ENCODE measurements at places on chromosomes 3 and 15. TPM values are rescaled to one million over a fixed set of nuclear protein-coding genes. Genes with fewer than 3 reads are reported as not detected.

The CDHR4 gene
- total RNA-seq = not detected

DNA sequence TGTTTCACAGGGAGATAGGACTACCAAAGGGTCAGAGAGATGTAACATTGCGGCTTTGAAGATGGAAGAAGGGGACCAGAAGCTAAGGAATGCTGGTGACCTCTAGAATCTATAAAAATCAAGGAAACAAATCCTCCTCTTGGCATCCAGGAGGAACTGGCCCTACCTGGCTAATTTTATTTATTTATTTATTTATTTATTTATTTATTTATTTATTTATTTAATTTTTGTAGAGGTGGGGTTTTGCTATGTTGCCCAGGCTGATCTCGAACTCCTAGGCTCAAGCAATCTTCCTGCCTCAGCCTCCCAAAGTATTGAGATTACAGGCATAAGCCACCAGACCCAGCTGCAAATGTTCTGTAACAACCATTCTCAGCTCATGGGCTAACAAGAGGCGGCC is 19.7 kb downstream of the MYL3 start:
- no peak for DNase-seq

The CNTN6 gene
- 0.35 TPM for total RNA-seq

- DNase-seq = no peak
Observed at GRCh38 chr3:138434875-138435772, 708 bp downstream of the ESYT3 start.

The FURIN gene
- 124 TPM for total RNA-seq

The SELENOS gene
- total RNA-seq = 75.4 TPM

The ARGFX gene
- total RNA-seq = not detected

DNA sequence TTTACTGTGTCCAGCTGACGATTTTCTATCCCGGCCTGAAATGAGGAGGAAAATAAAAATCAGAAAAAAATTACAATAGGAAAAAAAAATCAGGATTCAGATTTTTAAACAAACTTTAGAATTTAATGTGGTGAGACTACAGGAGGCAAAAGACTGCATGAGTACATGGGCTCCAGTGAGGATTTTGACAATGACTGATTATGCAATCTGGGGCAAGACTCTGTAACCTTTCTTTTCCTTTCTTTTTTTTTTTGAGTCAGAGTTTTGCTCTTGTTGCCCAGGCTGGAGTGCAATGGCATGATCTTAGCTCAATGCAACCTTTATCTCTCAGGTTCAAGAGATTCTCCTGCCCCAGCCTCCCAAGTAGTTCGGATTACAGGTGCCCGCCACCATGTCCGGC is 29.9 kb downstream of the SPG11 start:
- DNase-seq = peak; percentile 36

DNA sequence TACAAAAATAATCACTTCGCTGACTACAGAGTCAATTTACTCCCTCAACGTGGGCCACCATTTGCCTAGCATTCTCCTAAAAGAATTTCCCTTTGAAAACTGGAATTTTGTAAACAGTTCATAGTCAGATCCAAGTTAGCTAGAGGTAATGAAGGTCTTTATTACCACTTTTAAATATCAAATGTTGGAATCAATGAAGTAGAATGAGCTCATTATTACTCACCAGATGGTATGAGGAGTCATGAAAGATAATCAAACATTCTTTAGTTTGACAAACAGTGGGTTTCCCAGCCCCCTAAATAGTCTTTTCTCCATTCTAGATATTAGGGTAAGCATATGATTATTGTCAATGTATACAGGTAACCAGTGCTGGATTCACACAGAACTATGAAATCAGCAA is 455.7 kb upstream of the THBS1 start:
- peak; percentile 45 for DNase-seq

The PCBP4 gene
- total RNA-seq = 69.4 TPM

The TMCO5A gene
- total RNA-seq = not detected

DNA sequence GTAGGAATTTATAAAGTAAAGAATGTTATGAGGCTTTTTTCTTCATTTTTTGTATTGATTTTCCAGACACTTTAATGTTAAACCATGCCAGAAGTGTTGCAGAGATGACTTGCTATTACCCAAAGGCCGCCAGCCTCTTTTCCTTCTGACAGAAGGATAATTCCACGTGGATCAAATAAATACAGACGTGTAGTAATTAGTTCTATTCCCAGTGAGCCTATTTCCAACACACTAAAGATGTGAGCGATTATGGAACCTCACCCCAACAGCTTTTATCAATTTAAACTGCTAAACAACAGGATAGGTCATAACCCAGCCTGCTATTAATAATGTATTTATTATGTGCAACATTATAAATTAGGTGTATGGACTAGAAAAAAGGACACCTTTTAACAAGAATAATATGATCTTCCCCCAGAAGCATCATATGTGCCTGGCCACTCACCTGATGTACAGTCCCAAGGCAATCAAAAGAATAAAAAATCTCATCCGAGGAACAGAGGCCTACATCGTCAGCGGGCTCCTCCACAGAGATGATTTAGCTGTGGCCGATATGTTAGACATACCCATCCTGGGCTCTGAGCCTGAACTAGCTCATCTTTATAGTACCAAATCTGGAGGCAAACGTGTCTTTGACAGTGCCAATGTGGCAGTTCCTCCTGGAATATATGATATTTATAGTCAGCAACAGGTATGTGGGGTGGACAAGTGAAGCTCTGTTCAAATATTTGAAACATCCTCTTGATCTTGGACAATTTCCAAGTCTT is 125.9 kb upstream of the C15orf61 start:
- no peak for DNase-seq

GRCh38 chr15:68426116-68426515 is 5.8 kb downstream of the ITGA11 start:
- DNase-seq = no peak

DNA sequence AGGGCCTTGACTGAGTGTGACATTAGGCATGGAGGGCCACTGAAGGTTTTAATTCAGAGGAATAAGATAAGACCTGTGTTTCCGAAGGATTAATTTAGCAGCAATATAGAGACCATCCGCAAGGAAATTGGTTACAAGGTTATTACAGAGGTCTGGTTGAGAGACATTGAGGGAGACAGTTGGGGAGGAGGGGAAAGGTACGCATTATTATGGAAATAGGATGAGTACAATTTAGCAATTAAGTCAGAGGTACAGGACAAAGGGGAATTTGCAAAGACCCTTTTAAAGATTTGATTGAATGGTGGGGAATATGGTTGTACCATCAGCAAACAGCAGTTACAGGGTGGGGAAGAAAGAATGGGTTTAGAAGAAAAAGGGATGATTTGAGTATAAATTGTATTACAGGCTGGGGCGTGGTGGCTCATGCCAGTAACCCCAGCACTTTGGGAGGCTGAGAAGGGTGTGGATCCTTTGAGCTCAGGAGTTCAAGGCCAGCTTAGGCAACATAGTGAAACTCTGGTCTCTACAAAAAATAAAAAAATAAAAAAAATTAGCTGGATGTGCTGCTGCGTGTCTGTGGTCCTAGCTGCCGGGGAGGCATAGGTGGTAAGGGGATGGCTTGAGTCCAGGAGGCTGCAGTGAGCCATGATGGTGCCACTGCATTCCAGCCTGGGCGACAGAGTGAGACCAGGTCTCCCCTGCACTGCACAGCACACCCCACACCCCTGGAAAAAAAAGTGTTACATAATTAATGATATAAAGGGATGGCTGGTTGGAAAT is 11.3 kb downstream of the ARL8B start:
- DNase-seq = no peak

DNA sequence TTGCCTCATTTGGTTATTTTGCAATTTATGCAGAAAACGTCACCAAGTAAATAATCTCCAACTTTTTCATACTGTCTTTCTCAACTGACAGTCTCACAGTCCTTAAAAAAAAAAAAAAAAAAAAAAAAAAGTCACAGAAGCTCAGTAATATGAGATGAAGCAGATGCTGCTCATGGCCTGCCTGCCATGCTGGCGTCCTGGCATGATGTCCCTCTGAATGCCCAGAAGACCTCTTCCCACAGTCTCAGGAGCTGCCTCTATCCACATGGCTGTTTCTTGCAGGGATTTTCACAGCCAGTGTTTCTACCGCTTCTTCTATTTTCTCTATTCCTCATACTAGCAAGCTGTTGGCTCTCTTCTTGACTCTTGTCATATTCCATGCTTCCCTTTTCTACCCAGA is 87.7 kb downstream of the TGFBR2 start:
- no peak for DNase-seq

GRCh38 chr3:196938576-196938975 is 3.8 kb downstream of the NCBP2 start:
- no peak for DNase-seq

DNA sequence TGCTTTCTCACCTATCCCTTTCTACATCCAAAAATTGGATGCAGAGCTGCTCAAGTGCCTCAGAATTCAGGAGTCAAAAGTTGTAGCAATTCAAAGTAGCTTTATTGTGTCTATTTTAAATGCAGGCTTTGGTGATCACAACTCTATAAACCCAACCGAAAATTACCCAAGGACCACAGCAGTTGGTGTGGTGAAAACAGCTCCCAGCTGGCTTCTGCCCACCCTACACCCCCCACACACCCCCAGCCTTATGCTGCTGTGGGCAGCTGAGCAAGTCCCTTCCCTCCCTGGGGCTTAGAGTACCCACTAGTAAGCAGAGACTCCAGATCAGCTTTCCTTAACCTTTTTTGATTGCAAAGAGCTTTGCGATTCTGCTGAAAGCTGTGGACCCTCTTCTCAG is 5.8 kb upstream of the HES1 start:
- no peak for DNase-seq

GRCh38 chr15:45812200-45812599 is 177.4 kb downstream of the SQOR start:
- no peak for DNase-seq

DNA sequence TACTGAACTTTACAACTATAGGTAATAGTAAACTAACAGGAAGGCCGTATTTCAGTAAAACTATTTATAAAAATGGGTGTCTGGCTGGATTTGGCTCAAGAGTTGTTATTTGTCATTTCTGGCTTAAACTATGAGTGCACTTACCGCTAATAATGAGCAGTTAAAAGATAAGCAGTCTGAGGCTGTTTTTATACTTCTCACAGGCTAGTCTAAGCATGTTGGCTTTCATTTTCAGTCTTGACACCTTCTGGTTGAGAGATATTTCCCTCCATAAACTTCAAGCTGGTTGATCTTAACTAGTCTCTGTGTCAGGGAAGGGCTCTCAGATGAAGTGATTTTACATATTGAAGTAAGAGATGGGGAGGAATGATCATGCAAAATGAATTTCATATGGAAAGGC is 96.1 kb downstream of the RSRC1 start:
- no peak for DNase-seq

DNA sequence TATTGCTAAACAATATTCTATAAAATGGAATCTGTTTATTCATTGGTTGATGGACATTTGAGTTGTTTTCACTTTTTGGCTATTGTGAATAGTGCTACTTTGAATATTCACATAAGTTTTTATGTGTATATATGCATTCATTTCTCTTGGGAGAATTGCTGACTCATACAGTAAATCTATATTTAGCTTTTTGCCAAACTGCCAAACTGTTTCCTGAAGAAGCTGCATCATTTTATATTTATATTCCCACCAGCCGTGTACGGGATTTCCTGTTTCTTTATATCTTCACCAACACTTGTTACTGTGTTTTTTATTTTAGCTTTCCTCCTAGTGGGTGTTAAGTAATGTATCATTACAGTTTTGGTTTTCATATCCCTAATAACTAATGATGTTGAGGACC is 12.5 kb upstream of the TCAIM start:
- no peak for DNase-seq

DNA sequence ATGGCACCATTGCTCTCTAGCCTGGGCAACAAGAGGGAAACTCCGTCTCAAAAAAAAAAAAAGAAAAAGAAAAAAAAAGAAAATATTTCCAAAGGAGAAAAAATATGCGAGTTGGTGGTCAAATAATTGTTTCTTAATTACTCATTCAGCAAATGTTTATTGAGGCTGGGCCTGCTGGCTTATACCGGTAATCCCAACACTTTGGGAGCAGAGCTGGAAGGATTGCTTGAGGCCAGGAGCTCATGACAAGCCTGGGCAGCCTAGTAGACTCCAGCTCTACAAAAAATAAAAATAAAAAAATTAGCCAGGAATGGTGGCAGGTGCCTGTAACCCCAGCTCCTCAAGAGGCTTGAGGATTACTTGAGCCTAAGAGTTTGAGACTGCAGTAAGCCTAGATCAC is 4.1 kb downstream of the KNL1 start:
- no peak for DNase-seq

DNA sequence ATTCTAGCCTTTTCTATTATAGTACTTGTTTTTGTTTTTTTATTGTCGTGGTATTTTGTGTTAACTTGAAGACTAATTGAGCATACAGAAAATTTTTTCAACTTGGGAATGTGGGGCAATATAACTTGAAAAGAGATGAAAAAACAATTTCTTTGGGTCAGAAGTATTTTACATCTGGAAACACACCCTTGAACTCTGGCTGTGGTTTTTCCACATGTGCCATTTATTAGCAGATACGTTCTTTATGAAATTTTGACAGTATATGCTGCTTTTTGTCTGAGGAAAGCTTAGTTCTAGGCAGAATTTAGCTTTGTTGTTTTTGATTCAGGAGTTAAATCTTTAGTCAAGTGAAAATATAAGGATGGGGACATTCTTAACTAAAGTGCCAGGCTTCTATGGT is 44.7 kb downstream of the TCF12 start:
- DNase-seq = no peak

GRCh38 chr3:106421909-106422308 is 553.1 kb upstream of the CBLB start:
- no peak for DNase-seq

Measured in renal cortical epithelial cell (primary cell).